Glomerular endothelial cell (primary cell): ENCODE measurements at places on chromosomes 7 and 10. TPM values are rescaled to one million over a fixed set of nuclear protein-coding genes. Genes with fewer than 3 reads are reported as not detected.

- no peak for DNase-seq
These were observed 268.2 kb upstream of the ADARB2 start for GRCh38 chr10:2005546-2005945.

DNA sequence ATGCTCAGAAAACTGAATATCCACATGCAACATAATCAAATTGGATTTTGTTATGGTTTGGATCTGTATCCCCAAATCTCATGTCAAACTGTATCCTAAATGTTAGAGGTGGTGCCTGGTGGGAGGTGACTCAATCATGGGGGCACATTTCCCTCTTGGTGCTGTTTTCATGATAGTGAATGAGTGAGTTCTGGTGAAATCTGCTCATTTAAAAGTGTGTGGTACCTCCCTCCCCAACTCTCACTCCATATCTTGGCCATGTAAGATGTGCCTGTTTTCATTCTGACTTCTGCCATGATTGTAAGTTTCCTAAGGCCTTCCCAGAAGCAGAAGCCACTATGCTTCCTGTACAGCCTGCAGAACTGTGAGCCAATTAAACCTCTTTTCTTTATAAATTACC lies 239.6 kb upstream of the KLF14 start:
- no peak for DNase-seq

The SLIT1 gene
- not detected in 2 replicates for total RNA-seq

- no peak for DNase-seq
These were observed 20.1 kb downstream of the OSBPL3 start for GRCh38 chr7:24959735-24960485.

DNA sequence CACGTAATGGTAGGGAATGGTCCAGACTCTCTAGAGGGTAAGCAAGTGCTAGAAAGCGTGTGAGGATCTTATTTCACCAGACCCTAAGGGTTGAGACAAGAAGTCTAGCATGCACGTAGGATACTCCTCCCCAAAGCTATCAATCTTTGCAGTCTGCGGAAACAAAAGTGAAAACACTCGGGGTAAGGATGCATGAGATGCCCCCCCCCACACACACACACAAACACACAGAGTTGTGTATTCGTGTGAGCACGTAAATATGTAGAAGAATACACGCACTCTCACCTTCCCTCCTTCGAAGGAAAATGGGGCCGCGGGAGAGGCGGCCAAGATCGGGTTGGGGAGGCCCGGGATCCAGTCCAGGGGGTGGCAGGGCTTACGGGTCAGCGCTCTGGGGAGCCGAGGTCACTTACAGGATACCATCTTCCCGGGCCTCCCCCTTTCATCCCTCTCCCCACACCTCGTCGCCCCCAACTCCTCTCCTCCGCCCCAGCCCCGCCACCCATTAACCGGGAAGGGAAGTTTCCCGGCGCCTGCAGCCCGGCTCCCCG lies 455 bp downstream of the CUL2 start:
- DNase-seq: no peak

The NKX1-2 gene
- not detected in 2 replicates for total RNA-seq

DNA sequence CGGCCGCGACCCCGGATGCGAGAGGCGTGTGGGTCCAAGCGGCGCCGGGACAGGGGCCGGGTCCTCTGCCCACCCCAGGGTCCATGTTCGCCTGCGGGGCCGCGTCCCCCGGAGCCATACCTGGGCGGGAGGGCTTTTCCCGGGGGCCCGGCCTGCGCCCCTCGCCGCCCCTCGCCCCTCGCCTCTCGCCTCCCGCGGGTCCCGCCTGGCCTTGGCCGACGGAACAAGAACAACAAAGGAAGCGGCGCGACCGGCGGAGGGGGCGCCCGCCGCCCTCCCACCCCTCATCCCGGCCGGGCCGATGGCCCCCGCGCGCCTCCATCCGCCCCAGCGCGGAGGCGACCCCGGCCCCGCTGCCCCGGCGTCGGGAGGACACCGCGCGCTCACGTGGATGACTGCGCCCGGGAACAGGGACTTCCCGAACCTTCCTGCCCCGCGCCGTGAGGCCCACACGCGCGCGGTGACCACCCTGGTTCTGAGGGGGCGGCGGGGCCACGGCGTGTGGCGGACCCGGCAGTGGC lies 348.2 kb downstream of the DNAJB6 start:
- DNase-seq: no peak

- DNase-seq: no peak
These were observed 97.6 kb downstream of the PTN start for GRCh38 chr7:137245890-137246289.
